ENCODE measurements at places on chromosomes 3 and 15.
A peak's percentile ranks its signal among the peaks of the same experiment; 100 is the strongest.

- no peak for DNase-seq
Measured at GRCh38 chr3:131713416-131714123, 210.8 kb upstream of the MRPL3 start.

- no peak for DNase-seq
Measured at GRCh38 chr3:117277816-117278215, 568.2 kb downstream of the TUSC7 start.

DNA sequence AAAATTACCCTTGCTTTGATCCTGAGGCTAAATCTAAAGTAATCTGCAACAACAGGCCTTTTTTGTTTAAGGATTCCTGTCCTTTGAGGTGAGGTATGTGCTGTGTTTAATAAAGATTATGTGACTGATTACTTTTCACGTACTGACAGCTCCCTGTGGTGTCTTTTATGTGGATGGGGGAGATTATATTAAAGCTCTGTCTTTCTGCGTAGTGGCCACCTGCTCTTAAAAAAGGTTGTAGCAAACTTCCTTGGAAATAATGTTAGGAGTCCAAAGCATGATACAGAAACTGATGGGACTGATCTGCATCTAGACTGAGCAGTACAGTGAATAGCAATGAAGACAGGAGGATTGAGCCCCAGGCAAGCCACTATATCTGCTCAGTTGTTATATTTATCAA is 453.0 kb upstream of the GOLIM4 start:
- DNase-seq: peak; percentile 97

GRCh38 chr3:171459942-171460724 is at the start of gene TNIK:
Gene TNIK, minus strand, starts transcription at chr3:171460405. Its CDS starts 342 bp downstream, at chr3:171460063.
- peak; percentile 83 for DNase-seq

DNA sequence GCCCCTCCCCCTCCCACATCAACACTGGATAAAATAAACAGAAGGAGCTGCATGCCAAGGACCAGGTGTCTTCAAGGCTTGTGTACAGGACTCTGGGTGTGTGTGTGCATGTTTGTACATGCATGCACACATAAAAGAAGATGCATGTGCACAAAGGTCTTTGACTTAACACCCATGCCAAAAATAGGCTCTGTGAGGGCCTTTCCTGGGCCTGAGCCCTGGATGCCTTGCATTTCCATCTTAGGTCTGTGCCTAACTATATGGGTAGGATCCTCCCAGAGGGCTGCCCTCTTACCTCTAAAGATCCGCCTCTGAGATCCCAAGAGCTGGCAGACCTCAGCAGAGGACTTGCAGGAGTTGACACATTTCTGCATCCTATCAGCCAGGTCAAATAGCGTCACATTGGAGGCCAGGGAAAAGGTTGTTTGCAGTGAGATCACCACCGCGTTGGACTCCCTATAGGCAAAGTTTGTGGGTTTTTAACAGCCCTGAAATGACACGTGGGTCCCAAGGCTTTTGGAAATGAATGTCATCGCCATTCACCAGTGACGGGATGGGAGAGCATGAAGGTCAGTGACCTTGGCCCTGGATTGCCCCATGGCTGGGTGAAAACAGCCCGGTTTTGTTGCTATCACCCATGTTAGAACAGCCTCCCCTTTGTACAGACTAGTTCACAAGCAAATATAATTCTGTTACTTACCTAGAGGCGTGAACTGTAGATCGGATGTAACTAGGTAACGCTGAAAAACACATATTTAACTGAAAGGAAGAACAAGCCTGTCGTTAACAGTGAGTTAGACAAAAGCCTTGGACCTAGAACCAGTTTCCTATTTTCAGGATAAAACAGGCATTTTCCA is 54.0 kb downstream of the HEG1 start:
- no peak for DNase-seq

DNA sequence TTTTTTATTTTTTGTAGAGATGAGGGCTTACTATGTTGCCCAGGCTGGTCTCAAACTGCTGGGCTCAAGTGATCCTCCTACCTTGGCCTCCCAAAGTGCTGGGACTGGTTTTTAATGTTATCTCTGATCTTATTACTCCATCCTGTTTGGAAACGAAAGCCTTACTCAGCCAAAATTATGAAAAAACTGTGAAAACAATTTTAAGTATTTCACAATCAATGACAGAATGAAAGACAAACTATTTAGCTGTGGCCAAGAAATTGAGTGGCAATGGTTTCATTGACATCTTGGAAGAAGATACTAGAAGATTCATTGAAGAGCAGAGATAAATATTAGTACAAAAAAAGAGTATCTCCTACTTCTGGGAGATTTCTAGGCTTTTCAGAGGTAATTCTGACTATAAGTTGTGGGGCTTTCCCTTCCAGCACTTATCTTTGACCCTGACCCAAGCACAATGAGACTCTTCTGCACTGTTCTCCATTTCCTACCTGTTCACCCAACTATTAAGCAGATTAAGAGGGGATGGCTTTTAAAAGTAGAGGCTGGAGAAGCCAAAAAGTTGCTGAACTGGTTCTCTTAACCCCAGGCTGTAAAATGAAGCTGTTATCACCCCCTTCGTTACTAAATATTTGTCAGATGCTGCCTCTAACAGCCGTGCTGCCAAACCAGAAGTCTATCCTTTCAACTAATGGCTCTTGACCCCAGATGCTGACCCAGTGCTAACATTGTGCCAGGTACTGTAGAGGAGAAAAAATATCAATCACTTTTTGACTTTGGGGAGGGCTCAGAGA is 14.2 kb upstream of the SLC25A36 start:
- no peak for DNase-seq

DNA sequence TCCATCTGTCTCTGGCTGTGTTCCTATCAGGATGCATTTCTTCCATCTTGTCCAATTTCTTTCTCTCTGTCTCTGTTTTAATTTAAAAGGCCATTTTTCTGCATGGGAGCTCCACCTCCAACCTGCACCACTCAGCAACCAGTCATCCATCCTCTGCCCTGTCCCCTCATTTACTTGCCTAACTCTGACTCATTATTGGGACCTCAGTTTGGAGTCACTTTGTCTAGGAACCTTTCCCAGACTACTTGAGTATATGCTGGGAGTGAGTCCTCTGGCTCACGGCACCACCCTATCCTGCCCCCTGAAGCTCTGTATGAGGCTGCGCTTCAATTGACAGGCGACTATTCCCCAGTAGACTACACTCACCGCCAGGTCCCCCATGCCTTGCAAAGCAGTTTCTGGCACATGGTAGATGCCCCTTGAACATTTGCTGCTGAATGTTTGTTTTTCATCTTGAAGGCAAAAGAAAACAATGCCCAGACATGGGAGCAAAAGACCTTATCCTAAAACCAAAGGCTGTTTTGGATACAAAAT is 513.3 kb upstream of the CFAP20DC start:
- DNase-seq: no peak

- DNase-seq: no peak
Measured at GRCh38 chr15:75107908-75108838, 84.8 kb downstream of the PPCDC start.

- DNase-seq: no peak
Measured at GRCh38 chr3:56835650-56836227, 34.0 kb upstream of the ARHGEF3 start.

- DNase-seq: peak; percentile 77
Measured at GRCh38 chr3:24185738-24186384, 240.8 kb downstream of the NR1D2 start.

- DNase-seq: no peak
Measured at GRCh38 chr15:81092559-81092902, 41.5 kb upstream of the CFAP161 start.

GRCh38 chr3:189276444-189277219 is 104.9 kb downstream of the TPRG1 start:
- no peak for DNase-seq

- DNase-seq: no peak
Measured at GRCh38 chr3:73687106-73688004, 62.6 kb upstream of the PDZRN3 start.

DNA sequence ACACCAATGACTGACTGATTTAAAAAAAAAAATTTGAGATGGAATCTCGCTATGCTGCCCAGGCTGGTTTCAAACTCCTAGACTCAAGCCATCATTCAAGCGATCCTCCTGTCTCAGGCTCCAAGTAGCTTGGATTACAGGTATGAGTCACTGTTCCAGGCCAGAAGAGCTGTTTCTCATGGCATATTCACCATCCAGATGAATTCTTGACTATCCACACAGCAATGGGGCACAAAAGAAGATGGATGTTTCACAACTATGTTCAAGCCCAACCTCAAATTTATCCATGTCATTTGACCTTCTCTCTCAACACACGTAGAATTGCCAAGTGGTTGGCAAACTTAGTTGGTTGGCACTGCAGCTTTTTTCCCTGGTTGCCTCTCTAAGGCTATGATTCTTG is 40.6 kb downstream of the PRICKLE2 start:
- no peak for DNase-seq

DNA sequence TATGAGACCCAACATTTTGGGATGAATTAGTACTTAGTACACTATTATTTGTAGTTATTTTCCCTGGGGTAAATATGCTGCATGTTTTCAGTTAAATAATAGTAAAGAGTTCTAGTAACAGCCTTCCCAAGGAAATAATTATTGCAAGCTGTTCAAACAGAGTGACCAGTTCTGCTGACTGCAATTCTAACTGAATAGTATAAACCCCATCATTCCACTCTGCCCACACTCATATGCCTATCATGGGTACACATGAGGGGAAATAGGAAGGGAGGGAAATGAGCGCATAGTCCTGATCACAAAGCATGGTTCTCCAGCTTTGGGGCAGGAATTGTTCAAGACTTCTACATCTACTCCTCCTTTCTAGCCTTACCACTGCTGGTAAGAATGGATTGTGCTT is 18.7 kb downstream of the UQCC5 start:
- DNase-seq: peak; percentile 52

- no peak for DNase-seq
Measured at GRCh38 chr3:2713923-2714322, 396.3 kb downstream of the IL5RA start.

DNA sequence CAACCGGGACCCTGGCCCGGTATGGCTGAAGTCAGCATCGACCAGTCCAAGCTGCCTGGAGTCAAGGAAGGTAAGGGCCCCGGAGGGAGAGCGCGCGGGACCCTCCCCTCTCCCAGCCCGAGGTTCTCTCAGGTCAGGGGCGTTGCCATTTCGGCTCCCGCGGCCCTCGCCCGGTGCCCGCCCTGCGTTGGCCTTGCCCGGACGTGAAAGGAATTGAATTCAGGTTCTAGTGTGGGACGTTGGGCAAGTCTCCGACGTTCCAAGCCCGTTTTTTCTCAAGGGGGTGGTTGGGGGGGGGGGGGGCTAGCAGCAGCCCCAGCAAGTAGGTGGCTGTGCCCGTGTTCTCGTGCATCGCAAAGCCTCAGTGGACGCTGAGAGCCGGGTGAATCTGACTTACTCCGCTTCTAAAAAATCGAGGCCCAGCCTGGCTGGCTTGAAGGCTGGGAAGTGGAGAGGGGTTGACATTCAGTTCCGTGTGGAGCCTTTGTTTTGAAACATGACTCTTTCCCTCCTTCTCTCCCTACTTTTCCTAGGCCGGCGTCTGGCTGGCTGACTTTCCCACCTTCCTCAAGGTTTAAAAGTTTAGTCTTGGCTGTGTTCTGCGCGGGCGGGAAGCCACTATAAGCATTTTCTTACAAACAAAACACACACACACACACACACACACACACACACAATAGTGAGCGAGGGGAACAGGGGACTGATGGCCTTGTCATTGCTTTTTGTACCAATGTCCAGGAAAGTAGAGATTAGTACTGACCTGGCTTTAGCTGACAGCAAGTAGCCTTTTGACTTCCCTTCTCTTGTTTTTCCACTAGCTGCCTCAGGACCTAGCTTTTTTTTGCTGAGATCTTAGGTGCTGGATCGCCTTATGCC is at the start of gene UTS2B:
Gene UTS2B, minus strand, starts transcription at position 873 of the 876 bp plus-strand sequence. CDS start 48,337 bp downstream, outside the sequence.
- DNase-seq: peak; percentile 83

DNA sequence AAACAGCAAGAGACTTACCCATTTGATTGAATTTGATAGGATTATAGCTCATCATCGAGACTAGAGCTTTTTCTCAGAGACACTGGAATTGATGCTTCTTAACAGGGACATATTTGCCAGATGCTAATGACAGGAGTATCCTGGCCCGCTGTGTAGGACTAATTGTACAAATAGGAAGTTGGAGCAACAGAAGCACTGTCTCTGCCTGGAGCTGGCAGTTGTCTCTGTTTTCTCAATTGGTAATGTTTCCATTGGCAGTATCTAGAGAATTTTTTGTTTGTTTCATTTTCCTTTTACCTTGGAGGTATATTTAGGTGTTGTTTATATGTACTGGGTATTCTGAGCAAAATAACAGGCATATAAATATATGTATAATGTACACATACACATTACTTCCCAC is 8.9 kb upstream of the PCOLCE2 start:
- DNase-seq: no peak
